KG1 (cell line): ENCODE measurements at places on chromosomes 12 and 14.

- no peak for DNase-seq
Observed at GRCh38 chr12:112117685-112118084, 7.7 kb upstream of the TRAFD1 start.

GRCh38 chr12:114605918-114606317 lies 78.1 kb downstream of the TBX3 start:
- no peak for DNase-seq

GRCh38 chr14:93017898-93018297 lies 94.9 kb downstream of the CHGA start:
- DNase-seq, result no peak

DNA sequence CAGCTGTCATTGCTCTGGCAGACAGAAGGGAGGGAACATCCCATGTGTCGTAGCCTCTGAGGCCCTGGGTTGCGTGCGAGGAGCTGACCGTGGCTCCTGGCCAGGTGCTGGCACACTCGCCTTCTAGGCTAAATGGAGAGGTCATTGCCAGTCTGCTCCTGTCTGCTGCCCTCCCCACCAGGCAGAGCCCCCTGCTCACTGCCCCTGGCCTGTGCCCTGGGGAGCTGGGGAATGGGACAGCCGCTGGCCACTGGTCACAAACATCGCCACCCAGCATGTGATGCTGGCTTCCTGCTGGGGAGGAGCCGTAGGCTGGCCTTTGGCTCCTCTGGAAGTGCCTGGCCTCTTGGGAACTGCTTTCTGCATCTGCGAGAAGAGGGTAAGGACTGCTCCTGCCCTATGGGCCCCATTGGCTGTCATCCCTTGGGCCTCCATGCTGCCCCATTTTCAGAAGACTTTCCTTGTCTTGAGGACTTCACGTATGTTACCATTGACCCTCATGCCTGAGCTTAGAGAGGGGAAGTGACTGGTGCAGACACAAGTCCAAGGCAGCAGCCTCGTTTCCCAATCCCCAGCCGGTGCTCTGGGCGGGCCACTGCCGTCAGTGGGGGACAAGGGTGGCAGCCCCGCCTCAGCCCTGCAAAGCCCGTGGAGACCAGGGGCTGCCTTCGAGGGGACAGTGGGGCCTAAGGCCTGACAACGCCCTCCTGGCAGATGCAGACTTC lies 2.0 kb upstream of the TNFAIP2 start:
- DNase-seq, result no peak
